ENCODE measurements at places on chromosomes 7 and 10.

- DNase-seq: no peak
- no peak overlapping the region for H3K27ac ChIP-seq
- no peak overlapping the region for H3K4me3 ChIP-seq
- H3K36me3 ChIP-seq: peaks cover 18% of the 10 kb centered on the region
Observed at GRCh38 chr10:84214612-84215235, 10.6 kb downstream of the LRIT2 start.

DNA sequence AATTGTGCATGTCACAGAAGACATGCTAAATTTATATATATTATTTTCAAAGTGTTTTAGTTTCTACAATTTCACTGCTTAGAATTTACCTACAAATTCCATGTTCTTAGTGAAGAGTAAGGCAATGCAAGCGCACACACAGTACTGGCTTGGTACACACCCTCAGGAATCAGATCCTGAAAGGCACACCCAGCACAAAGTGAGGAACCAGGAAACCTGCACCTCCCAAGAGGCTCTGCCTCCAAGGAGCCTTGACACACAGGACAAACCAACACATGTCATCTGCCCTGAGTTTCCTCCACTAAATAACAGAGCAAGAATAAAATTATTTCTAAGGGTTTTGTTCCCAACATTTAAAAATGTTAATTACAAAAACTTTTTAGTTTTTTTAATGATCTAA lies 156.2 kb downstream of the PARD3 start:
- H3K36me3 ChIP-seq: no peaks in the 10 kb centered on the region
- no peaks in the 10 kb centered on the region for H3K27me3 ChIP-seq
- no peak overlapping the region for H3K4me3 ChIP-seq
- peaks cover 5% of the 10 kb centered on the region for H3K4me1 ChIP-seq
- peak overlapping the region; percentile 43 for H3K27ac ChIP-seq

- DNase-seq: no peak
- peak overlapping the region; percentile 94 for H3K4me3 ChIP-seq
- peak overlapping the region; percentile 93 for H3K27ac ChIP-seq
Observed at GRCh38 chr7:7639847-7640220, 718 bp upstream of the UMAD1 start.

DNA sequence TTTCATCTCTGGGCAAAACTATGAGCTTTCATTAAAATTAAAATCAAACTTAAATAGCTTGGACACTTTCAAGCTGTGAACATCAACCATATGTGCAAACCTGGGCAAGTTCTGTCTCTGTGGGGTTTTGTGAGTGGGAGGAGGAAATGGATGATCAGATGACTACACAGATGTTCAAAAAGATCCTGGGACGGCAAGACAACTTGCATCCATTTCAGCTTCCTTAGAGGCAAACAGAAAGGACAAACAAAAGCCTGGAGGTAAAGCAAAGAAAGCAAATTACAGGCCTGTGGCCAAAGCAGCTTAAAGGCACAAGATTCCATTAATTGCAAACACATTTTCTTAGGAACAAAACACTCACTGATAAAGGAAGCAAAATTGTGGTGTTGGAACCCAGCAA lies 222.2 kb downstream of the NEBL start:
- no peak overlapping the region for H3K4me3 ChIP-seq
- H3K4me1 ChIP-seq: no peaks in the 10 kb centered on the region
- H3K27me3 ChIP-seq: no peaks in the 10 kb centered on the region
- no peak for DNase-seq

DNA sequence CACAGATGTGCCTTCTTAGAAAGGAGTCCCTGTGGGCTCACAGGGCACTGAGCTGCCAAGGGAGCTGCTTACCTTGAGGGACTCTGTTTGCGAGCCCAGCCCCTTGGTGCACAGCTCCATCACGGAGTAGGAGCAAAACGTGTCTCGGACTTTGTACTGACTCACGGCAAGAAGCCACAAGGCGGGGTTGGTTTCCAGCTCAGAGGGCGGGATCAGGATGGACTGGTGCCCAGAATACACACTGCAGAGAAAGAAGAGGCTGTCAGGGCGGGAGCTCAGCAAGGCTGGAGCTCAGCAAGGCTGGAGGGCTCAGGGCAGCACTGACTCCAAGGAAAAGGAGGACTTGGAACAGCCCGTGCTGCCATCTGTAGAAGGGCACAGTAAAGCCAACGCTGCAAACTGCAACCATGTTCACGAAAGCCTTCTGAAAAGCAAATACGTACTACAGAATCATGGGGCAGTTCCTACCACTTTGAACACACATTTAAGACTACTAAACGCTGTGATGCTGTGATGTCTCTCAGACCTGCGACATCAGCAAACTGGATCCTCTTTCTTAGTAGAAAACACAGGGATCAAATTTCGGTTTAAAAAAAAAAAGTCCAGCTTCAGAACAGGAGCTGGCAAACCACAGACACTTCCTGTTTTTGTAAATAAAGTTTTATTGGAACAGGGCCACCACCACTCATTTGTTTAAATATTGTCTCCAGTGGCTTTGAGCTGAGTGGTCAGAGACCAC lies 194.3 kb downstream of the ZMYND11 start:
- no peaks in the 10 kb centered on the region for H3K27me3 ChIP-seq
- peak overlapping the region; percentile 65 for H3K27ac ChIP-seq
- no peak for DNase-seq
- peaks cover 26% of the 10 kb centered on the region for H3K36me3 ChIP-seq
- no peak overlapping the region for H3K4me3 ChIP-seq

DNA sequence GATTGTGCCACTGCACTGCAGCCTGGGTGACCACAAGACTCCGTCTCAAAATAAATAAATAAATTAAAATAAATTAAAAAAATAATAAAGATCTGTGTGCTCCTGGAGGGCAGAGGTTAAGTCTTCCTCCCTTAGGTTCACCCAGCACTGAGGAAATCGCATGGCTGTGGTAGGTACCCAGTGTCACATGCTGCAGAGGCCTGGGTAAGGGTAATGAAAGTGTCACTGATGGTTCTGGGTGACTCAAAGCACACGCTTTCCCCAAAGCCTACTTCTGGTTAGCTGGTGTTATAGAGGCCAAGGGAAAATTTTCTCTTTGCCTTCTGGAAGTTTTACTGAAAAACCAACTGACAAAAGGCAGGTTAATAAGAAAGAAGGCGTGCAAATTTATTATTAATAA lies 88.8 kb upstream of the ITGB1 start:
- no peak overlapping the region for H3K4me3 ChIP-seq
- H3K4me1 ChIP-seq: no peaks in the 10 kb centered on the region
- H3K27ac ChIP-seq: no peak overlapping the region
- no peaks in the 10 kb centered on the region for H3K36me3 ChIP-seq
- no peak for DNase-seq

- no peak overlapping the region for H3K4me3 ChIP-seq
- no peaks in the 10 kb centered on the region for H3K27me3 ChIP-seq
- H3K36me3 ChIP-seq: no peaks in the 10 kb centered on the region
- H3K4me1 ChIP-seq: no peaks in the 10 kb centered on the region
- H3K27ac ChIP-seq: peak overlapping the region; percentile 58
Observed at GRCh38 chr10:124043310-124044142, 49.9 kb downstream of the CHST15 start.

GRCh38 chr7:29588900-29589696 lies 25.5 kb downstream of the PRR15 start:
- no peaks in the 10 kb centered on the region for H3K36me3 ChIP-seq
- no peak overlapping the region for H3K27ac ChIP-seq
- no peaks in the 10 kb centered on the region for H3K4me1 ChIP-seq
- DNase-seq: no peak
- no peaks in the 10 kb centered on the region for H3K27me3 ChIP-seq

GRCh38 chr7:39272691-39273090 lies 293.5 kb upstream of the YAE1 start:
- H3K4me1 ChIP-seq: no peaks in the 10 kb centered on the region
- no peaks in the 10 kb centered on the region for H3K36me3 ChIP-seq
- no peaks in the 10 kb centered on the region for H3K27me3 ChIP-seq
- no peak for DNase-seq
- H3K4me3 ChIP-seq: no peak overlapping the region

DNA sequence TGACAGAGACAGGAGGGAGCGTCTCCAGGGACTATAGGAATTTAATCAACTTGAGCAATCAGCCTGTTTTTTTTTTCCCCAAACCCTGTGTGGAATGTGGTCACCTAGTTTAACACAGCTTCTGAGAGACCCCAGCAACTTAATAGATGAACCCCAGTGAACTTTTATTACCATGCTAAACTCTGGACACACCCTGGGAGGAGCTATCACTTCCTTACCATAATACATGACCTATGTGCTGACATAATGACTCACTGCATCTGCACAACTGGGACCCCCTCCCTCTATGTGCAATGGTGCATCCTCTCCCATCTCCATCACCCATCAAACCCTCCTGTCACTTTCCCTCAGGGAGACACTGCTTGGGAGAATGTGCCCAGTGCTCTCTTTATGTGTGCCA lies 83.7 kb downstream of the EPC1 start:
- no peaks in the 10 kb centered on the region for H3K4me1 ChIP-seq
- no peak overlapping the region for H3K4me3 ChIP-seq
- no peaks in the 10 kb centered on the region for H3K27me3 ChIP-seq

- no peaks in the 10 kb centered on the region for H3K27me3 ChIP-seq
- no peaks in the 10 kb centered on the region for H3K4me1 ChIP-seq
- H3K27ac ChIP-seq: no peak overlapping the region
- no peak overlapping the region for H3K4me3 ChIP-seq
- no peaks in the 10 kb centered on the region for H3K36me3 ChIP-seq
- DNase-seq: no peak
Observed at GRCh38 chr7:94400022-94400421, 5.3 kb downstream of the COL1A2 start.

DNA sequence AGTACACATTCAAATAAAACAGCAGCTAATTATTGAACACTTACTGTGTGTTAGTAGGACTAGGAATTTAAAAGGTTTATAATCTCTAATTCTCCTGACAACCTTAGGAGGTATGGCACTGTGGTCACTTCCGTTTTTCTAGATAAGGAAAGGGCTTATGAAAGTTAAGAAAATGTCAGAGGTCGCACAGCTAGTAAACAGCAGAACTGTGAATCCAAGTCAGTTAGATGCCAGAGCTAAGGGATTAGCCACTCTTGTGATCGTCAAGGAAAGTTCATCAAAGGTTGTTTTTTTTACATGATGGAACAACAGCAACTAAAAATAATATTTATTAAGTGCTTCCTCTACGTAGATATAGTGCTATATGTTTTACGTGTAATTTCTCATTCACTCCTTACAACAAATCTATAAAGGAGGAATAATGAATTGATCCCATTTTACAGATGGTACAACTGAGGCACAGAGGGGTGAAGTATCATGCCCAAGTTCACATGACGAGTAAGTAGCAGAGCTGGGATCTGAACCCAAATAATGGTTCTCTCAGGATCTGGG lies 84.9 kb downstream of the NAMPT start:
- H3K4me1 ChIP-seq: no peaks in the 10 kb centered on the region
- DNase-seq: no peak
- H3K4me3 ChIP-seq: no peak overlapping the region
- no peaks in the 10 kb centered on the region for H3K27me3 ChIP-seq
- H3K27ac ChIP-seq: peak overlapping the region; percentile 61

- H3K27me3 ChIP-seq: no peaks in the 10 kb centered on the region
- DNase-seq: no peak
- H3K27ac ChIP-seq: peak overlapping the region; percentile 71
- H3K4me3 ChIP-seq: no peak overlapping the region
Observed at GRCh38 chr10:77592946-77593636, 44.5 kb downstream of the KCNMA1 start.

DNA sequence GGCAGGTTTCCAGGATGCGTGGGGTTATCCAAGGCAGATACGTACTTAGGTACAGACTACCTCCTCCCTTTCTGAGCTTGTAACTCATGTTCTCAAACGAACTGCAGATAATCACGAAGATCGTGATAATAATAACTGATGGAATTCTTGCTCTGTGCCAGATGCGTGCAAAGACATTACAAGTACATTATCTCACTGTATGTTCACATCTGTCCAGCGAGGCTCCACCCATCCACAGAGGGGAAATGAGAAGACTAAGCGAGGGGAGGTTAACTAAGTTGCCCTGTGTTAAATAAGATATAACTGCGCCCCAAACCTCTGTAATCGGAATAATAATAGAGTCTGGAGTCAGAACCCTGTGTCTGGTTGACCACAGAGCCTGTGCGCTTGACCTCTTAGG lies 1.9 kb downstream of the GALNT17 start:
- peak overlapping the region; percentile 84 for H3K27ac ChIP-seq
- no peaks in the 10 kb centered on the region for H3K4me1 ChIP-seq
- DNase-seq: no peak
- no peak overlapping the region for H3K4me3 ChIP-seq

- no peak overlapping the region for H3K27ac ChIP-seq
- no peak overlapping the region for H3K4me3 ChIP-seq
- H3K27me3 ChIP-seq: no peaks in the 10 kb centered on the region
- H3K36me3 ChIP-seq: no peaks in the 10 kb centered on the region
- H3K4me1 ChIP-seq: no peaks in the 10 kb centered on the region
Observed at GRCh38 chr10:62618576-62619412, 185.7 kb upstream of the ADO start.

DNA sequence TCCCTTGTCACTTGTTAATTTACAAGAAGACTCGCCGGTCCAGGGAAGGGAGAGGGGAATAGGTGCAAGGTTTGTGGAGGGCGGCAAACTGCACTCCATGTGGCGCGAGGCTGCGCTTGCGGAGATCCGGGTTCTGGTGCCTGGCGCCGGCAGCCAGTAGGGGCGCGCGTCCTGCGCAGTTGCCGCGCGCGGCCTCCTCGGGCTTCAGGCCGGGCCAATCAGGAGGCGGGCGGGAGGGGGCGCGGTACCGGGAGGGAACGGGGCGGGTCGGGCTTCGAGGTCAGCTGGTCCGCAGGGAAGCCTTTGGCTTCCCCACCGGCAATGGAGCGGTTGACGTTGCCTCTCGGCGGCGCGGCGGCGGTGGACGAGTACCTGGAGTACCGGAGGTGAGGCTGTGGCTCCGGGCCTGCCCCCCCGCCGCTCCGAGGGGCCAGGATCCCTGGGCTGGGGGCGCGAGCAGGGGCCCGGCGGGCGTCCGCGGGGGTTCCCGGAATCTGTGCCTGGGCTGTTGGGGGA lies at the start of gene FAM221A:
Gene FAM221A (plus strand): TSS at position 302 of the 516 bp plus-strand sequence. CDS start 20 bp downstream, at position 322.
- DNase-seq: peak; percentile 36
- H3K27me3 ChIP-seq: no peaks in the 10 kb centered on the region
- H3K4me1 ChIP-seq: peaks cover 25% of the 10 kb centered on the region
- H3K27ac ChIP-seq: peak within 1 kb of the TSS; percentile 88
- H3K36me3 ChIP-seq: no peaks in the 10 kb centered on the region

DNA sequence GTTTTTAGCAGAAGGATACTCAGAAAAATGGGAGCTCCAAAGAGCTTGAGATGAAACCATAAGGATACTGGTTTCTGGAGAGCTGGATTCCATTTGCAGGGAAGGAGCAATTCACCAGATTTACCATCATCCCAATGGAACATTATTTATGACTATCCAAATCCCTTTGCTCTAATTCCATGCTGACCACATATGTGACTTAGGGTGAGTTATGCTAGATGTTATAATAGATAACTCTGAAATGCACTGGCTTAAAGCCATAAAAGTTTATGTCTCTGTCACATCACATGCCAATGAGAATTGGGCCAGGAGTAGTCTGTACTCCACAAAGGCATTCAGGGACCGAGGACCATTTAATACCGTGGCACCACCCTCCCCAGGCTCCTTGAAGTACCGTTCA lies 185.2 kb downstream of the SKIDA1 start:
- no peaks in the 10 kb centered on the region for H3K36me3 ChIP-seq
- peaks cover 16% of the 10 kb centered on the region for H3K4me1 ChIP-seq
- H3K27ac ChIP-seq: no peak overlapping the region
- no peaks in the 10 kb centered on the region for H3K27me3 ChIP-seq
